ENCODE measurements at places on chromosomes 13 and 19.

GRCh38 chr13:72782717-72783116, 784 bp downstream of the PIBF1 start:
- no peak for DNase-seq

DNA sequence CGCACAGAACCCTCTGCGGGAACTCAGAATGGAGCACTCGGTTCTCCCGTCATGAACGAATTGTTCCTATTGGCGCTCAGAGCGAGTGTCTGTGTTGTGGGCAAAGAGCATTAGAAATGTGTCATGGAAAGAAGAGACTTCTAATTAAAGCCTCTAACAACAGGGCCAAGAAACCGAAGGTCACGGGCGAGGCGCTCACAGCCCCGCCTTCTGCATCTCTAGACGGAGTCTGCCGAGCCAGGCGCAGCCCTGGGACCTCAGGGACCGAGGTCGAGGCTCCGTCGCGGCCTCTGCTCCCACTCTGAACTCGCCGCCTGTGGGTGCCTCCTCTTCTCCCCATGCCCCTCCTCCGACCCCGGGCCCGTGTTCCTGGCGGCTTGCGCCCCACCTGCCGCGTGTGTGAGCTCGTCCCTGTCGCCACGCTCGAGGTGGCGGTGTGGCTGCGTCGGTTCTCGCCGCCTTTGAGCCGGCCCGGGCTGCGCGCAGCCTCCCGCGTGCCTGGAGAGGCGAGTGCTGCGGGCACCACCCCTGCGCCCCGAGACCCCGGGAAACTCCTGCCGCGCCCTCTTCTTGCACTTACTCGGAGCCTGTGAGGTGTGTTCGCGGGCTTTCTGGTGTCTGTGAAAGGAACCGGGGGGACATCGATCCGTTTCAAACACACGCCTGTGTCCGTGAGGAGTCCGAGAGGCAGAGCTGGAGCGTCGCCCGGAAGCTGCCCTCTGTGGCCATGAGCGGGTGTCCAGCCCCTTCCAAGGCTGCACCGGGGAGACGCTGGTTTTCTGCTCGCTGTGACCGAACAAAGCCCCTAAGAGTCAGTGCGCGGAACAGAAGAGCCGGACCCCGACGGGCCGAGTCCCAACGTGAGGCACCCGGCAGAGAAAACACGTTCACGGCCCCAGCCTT, 45.4 kb upstream of the SPACA7 start:
- DNase-seq, result no peak

GRCh38 chr13:113948034-113948742, 25.7 kb downstream of the C13orf46 start:
- DNase-seq, result no peak

DNA sequence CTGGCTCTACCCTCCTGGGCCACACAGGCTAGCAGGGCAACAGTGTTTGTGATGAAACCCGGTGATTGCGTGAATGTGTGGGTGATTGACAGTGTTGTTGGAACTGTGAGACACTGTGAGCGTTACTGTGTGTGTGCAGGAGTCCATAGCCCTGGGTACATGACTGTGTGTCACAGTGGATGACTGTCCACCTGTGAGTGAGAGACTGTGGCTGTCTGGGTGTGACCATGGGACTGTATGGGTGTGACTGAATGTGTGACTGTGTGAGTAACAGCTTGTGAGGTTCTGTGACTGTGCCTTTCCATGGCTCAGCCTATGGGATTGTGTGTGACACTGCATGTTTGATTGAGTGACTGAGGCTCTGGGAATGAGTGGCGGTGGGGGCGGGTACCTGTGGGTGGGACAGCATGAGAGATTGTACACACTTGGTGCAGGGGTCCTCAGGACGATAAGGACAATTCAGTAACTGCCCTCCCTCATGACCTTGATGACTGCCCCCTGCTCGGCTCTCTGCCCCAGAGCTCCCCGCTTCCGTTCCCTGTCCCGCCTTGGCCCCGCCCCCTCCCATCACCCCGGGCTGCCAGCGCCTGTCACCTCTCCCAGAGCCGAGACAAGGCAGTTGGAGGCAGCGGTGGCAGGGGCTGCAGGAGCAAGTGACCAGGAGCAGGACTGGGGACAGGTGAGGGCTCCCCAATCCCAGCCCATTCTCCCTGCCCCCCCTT, at the start of gene GIPR:
TSS of gene GIPR (plus strand) at position 602 of the 722 bp plus-strand sequence. CDS start 1,300 bp downstream, outside the sequence.
- no peak for DNase-seq

DNA sequence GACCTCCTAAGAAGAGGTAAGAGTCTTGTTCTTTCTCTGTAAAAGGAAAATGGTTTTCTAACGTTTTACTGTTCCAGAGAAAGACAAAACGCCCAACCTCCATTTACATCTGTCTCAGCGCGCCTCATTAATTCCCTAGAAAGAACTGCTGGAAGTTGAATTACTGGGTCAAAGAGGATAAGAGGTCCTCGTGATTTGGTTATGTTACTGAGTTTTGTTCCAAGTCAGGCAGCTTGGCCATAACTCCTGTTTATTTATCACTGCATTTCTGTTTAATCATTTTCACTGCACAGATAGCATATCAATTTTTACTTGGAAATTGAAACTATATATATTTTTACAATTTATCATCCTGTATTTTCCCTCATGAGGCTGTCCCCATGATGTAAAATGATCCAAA, 112.9 kb upstream of the PEG3 start:
- DNase-seq, result no peak

GRCh38 chr13:95087746-95088305, 213.4 kb downstream of the ABCC4 start:
- DNase-seq, result no peak

GRCh38 chr13:92433963-92434362, 792.6 kb upstream of the GPC6 start:
- no peak for DNase-seq

DNA sequence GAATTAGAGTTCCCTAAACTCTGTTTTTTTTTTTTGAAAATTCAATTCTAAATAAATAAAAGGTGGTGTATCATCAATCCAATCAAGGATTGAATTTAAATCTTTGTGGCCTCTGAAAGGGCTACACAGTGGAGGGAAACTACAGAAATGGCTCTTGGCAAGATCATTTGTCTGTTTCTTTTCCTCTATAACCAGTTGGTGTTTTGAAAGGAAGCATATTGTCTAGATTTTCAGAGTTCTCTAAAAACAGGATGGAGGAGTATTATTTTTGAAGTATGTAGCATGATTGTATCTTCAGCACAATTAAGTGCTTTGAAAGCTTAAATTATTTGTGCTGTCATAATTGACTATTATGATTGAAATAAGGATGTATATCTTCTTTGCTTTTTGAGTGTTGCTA, 29.8 kb downstream of the WASF3 start:
- no peak for DNase-seq

- DNase-seq, result no peak
Observed at GRCh38 chr19:39918183-39918651, 16.2 kb downstream of the FCGBP start.

DNA sequence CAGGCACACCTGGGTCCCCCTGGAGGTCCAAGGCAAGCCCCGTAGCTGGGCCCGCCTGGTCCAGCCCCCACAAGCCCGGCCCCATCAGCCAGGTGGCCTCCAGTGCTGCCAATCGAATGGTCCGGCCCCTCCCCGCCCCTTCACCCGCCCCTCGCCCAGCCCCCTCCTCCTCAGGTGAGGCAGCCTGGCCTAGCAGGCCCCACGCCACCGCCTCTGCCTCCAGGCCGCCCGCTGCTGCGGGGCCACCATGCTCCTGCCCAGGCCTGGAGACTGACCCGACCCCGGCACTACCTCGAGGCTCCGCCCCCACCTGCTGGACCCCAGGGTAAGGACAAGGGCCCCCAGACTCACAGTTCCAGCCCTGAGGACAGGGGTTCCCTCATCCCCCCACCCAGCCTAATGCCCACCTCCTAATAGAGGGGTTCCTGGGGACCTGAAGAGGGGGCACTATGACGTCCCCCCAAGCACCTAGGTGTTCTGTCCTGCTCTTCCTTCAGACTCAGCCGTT, at the start of gene HPN:
TSS of gene HPN (plus strand) at position 174 of the 508 bp plus-strand sequence. CDS start 786 bp downstream, outside the sequence.
- DNase-seq, result no peak

- no peak for DNase-seq
Observed at GRCh38 chr19:29927944-29928625, 14.0 kb upstream of the URI1 start.

DNA sequence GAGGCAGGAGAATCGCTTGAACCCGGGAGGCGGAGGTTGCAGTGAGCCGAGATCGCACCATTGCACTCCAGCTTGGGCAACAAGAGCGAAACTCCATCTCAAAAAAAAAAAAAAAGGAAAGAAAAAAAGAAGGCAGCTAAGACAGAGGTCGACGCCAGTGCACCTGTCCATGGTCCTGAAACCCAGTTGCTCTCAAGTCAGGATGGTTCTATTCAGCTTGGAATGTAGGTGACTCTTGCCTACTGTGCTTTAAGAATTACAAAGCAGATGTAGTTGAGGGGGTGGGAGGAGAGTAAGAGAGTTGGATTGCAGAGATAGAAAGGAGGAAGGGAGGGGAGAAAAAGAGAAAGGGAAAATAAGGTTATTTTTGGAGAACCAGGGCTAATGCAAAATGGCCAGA, 18.7 kb downstream of the CACNG7 start:
- no peak for DNase-seq

GRCh38 chr19:13091400-13092157, 11.1 kb downstream of the LYL1 start:
- peak; percentile 85 for DNase-seq
